Stimulated activated CD8-positive, alpha-beta memory T cell treated with anti-CD3 and anti-CD28 coated beads, Interleukin-7, amount 100 ng/mL, for 1 hour (primary cell): ENCODE measurements at places on chromosomes 1 and 21.

DNA sequence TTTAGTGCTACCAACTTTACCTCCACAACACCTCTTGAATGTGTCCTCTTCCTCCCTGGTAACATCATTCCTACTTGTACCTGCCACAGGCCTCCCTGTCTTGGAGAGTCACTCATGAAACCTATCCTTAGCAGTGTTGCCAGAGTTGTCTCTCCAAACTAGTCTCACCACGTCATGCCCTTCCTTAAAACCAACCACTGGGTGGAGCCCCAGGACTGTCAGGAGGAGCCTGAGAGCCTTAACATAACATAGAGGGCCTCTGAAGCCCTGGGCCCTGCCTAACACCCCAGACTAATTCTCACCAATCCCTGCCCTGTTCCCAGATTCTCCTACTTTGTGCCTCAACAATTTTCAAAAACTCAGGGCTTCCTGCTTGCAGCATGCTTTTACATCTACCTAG, 65.3 kb downstream of the ZNF697 start:
- no peak for DNase-seq

GRCh38 chr1:217275655-217276398, 355.1 kb downstream of the GPATCH2 start:
- no peak for DNase-seq

GRCh38 chr1:36204347-36204909, 19.8 kb upstream of the THRAP3 start:
- no peak for DNase-seq

DNA sequence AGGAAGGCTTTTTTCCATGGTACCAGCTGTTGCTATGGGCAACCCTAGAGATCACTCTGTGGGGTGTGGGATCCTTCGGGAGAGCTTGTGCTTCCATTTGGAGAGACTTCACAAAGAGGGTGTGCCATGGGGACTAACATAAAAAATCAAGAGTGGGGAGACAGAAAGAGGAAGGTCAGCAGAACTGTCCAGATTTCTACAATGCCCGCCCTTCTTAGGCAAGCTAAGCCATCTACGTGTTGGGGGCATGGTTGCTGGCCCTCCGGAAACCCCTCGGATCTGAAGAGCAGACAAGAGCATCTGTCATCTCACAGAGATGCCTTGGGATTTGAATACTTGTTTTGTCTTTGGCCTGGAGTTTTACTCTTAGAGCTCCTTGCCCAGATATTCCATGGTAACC, 83.9 kb upstream of the ZNF648 start:
- no peak for DNase-seq

- DNase-seq: no peak
These were observed 73.0 kb upstream of the GRIK3 start for GRCh38 chr1:37107153-37107907.

DNA sequence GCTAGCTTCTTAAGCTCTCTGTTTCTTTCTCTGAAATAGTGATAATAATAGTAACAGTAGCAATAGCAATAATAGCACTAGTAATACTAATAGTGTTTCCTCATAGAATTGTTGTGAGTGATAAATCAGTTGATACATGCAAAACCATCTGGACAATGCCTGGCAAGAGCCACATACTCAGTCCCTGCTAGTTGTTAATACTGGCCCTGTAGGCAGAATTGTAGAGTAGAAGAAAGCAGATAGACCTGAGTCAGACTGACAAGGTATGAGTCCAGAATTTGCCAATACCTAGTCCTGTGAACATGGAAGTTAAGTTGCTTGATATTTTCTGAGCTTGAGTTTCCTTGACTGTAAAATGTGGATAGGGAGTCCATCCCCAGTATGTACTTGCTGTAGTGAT, 171.9 kb downstream of the C1orf21 start:
- DNase-seq: no peak

DNA sequence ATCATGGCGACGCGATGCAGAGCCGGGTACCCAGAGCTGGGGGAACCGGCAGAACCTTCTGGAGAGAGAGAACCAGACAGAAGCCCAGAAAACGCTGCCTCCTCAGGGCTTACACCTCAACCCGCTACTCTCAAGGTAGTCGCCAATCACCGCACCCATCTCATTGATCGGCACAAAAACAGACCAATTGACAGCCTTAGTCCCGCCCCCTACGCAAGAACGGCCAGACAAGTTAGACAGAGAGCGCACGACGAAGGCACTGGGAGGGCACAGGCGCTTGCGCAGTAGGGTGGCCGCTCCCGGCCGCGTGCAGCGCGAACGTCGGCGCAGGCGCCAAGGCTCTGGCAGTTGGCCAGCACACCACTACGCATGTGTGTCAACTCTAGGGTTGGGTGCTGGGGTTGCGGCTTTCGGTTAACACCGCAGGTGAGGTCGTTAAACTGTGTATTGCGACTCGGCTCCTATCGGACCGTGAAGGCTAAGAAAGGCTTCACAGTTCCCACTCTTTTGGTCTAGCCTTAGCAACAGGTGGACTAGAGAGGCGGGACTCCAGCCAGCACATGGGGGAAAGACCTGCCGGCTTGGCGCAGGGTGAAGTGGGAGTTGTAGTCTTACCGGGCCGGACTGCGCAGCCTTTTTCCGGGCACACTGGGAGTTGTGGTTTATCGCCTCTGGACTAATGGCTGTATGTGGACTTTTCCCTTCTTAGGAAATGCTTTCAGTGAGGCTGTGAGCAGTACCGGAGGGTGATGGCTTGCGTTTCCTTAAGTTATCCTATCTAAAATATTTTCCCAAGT, at the start of the genes CCT3 and TSACC:
Gene CCT3, minus strand, starts transcription at position 113 of the 797 bp plus-strand sequence. Its CDS starts 108 bp downstream, at position 5.
Gene TSACC, plus strand, starts transcription at position 347 of the 797 bp plus-strand sequence. CDS start 1,232 bp downstream, outside the sequence.
- peak; percentile 98 for DNase-seq

- DNase-seq: no peak
These were observed 25.0 kb upstream of the POU3F1 start for GRCh38 chr1:38071312-38072256.

DNA sequence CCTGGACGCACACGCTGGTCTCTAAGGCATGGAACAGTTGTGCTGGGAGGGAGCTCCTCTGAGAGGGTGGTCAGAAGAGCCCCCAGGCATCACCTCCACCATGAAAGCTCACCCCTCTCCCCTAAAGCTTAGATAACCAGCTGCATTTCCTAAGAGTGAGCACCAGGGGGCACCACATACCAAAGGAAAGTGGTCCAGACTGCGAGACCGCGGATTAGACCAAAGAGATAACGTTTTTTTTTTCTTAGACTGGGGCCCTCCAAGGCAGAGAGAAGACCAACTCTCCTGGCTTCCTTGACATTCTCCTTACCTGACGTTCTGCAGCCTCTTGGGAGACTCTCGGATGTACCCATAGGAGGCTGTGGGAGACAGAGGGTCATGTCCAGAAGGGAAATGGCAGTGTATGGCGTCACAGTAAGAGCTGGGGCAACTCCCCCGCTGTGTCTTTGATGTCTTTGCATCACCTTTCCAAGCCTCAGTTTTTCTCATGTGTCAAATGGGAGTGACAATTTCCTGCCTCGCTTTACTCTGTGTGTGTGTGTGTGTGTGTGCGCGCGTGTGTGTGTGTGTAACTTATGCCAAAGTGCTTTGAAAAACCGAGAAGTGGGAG, 12.3 kb upstream of the IFNLR1 start:
- peak; percentile 52 for DNase-seq

DNA sequence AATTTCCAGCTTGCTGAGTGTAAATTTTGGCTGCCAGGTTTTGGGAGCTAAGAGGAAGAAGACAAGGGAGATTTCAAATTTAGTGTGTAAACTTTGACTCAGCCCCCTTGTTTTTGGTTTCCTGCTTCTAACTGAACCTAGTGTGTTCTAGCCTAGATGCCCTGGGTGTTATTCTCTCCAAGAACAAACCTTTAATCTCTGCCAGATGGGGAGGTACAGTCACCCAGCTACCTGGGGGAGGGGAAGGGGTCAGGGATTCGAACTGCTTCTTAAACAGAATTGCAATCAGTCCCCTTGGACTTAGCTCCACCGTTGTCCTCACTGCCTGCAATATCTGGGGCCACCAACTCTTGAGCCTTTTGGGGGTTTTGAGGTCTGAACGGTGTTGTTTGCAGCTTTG, 238.9 kb downstream of the KIF26B start:
- no peak for DNase-seq

DNA sequence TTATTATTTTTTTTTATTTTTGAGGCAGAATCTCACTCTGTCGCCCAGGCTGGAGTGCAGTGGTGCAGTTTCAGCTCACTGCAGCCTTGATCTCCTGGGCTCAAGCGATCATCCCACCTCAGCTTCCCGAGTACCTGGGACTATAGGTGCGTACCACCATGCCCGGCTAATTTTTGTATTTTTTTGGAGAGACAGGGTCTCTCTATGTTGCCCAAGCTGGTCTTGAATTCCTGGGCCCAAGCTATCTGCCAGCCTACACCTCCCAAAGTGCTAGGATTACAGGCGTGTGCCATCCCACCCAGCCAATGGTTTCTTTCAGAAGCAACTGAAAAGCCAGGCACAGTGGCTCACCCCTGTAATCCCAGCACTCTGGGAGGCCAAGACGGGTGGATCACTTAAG, 2.3 kb downstream of the KRTCAP2 start:
- no peak for DNase-seq

GRCh38 chr1:52659356-52659755, 26.4 kb downstream of the SHISAL2A start:
- no peak for DNase-seq

DNA sequence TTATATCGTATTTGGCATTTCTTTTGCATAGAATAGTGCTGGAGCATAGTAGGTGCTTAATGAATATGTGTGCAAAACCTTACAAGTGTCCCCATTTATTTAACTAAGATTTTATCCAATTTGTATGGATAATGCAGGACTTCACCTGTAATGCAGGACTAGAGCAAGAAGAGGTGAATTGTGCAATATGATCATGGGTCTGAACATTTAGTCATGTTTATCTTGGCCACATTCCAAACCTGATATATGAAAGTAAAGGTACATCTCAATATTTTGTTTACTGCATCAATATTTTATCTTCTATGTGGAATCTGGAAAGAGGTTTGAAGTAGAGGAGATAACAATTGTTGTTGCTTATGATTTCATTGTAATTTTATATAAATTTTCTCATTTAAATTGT, 1626.7 kb upstream of the B3GALT2 start:
- DNase-seq: no peak
